Left lung (tissue), 14 donors: ENCODE measurements at places on chromosomes 3 and 15. TPM values are rescaled to one million over a fixed set of nuclear protein-coding genes. Genes with fewer than 3 reads are reported as not detected.

Gene COL6A5
- 7.9 TPM for total RNA-seq

Gene CLDN11
- total RNA-seq = 12.4 TPM

GRCh38 chr3:161557445-161558150 lies 61.0 kb downstream of the OTOL1 start:
- DNase-seq = no peak

- DNase-seq = peak; percentile 92
These were observed 8.9 kb upstream of the ADAMTS17 start for GRCh38 chr15:100350434-100351226.

Gene CFAP100
- 8.2 TPM for total RNA-seq

GRCh38 chr3:34001990-34002389 lies 203.6 kb downstream of the PDCD6IP start:
- no peak for DNase-seq

- DNase-seq = peak; percentile 56
These were observed 86.7 kb upstream of the LIMD1 start for GRCh38 chr3:45507820-45508317.

Gene MDFIC2
- not detected for total RNA-seq

Gene PLA2G4B
- 9.2 TPM for total RNA-seq

DNA sequence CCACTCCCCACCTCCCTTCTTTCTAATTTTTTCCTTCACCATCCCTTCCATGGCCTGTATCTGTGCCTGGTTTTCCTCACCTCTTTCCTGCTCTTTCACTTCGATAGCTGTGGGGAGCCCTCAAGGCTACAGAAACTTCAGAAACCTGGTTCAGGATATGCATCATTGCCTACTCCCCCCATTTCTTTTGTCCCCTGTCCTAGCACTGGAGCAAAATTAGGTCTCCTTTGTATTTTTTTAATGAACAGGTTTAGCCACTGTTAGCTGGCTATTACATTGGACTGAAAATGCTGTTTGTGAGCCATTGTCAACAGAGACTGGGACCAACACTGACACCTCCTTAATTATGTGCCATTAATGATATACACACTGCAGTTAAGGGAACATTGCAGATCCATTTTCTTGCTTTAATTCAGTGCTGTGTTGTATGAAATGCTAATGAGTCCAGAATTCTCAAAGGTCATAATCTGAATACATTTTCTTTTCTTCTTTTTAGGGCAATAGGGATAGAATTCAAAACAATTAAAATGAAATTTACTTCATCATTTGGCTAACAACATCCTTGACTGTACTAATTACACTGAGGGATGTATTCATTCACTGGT lies 138.6 kb downstream of the PDCD6IP start:
- peak; percentile 52 for DNase-seq

GRCh38 chr15:42890161-42890913 lies 30.2 kb downstream of the TTBK2 start:
- DNase-seq = no peak
